Activated CD4-positive, alpha-beta T cell treated with anti-CD3 and anti-CD28 coated beads, Interleukin-2, amount 50 U/mL, for 4 hours (primary cell): ENCODE measurements at places on chromosomes 13 and 19.
A peak's percentile ranks its signal among the peaks of the same experiment; 100 is the strongest.

DNA sequence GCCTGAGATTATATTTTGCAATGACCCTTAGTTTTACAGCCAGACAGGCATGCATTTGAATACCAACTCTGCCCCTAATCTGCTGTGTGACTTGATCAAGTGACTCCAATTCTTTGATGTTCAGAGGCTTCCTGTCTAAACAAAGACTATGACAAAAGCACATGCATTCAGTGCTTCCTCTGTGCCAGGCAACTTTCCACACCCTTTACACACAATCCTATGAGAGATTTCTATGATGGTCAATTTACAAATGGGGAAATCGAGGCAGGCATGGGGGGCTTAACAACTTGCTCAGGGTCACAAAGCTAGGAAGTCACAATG is 3.7 kb upstream of the LYPD3 start:
- no peak for DNase-seq

DNA sequence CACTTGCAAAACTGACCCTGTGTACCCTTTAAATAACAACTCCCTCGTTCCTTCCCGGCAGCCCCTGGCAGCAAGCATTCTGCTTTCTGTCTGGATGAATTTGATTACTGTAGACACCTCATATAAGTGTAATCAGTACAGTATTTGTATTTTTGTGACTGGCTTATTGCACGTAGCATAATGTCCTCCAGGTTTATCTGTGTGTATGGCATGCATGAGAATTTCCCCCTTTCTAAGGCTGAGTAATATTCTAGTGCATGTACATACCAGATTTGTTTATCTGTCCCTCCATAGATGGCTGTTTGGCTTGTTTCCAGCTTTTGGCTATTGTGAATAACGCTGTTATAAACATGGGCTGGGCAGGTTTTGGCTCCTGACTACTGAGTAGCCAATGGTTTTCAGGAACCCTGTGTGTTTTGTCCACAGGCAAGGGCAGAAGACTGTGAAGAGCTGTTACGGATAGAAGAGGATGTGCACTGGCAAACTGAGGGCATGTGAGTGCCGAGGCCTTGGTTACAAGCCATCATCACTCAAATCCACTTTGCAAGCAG is 98.0 kb downstream of the ESD start:
- DNase-seq, result no peak

DNA sequence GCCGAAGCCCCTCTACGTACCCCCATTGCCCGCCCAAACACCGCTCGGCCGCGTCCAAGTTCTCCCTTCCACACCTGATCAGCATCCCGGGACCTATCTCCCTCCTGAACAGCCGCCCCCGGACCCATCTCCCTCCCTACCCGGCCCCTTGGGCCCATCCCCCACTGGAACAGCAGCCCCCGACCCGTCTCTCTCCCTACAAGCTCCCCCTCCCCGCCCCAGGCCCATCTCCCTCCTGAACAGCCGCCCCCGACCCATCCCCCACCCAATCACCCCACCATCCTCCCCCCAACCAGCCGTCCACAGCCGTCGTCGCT is 610 bp downstream of the ZSCAN1 start:
- no peak for DNase-seq

- DNase-seq, result no peak
Measured at GRCh38 chr13:109771926-109772325, 14.5 kb downstream of the IRS2 start.

DNA sequence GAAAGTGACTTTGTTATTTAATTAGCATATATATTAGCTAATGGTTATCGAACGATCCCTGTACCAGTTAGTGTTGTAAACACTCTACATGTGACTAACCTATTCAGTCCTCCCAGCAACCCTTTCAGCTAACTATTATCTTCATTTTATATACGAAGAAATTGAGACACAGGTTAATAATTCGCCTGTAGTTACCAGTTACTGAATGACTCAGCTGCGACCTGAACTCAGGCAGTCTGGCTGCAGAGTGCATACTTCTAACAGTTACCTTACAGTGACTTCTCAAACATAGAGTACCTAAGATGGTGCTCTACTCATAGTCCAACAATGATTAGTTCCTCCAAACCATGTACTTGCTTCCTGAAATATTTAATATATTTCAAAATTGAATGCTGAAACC is 117.7 kb downstream of the FNDC3A start:
- no peak for DNase-seq

DNA sequence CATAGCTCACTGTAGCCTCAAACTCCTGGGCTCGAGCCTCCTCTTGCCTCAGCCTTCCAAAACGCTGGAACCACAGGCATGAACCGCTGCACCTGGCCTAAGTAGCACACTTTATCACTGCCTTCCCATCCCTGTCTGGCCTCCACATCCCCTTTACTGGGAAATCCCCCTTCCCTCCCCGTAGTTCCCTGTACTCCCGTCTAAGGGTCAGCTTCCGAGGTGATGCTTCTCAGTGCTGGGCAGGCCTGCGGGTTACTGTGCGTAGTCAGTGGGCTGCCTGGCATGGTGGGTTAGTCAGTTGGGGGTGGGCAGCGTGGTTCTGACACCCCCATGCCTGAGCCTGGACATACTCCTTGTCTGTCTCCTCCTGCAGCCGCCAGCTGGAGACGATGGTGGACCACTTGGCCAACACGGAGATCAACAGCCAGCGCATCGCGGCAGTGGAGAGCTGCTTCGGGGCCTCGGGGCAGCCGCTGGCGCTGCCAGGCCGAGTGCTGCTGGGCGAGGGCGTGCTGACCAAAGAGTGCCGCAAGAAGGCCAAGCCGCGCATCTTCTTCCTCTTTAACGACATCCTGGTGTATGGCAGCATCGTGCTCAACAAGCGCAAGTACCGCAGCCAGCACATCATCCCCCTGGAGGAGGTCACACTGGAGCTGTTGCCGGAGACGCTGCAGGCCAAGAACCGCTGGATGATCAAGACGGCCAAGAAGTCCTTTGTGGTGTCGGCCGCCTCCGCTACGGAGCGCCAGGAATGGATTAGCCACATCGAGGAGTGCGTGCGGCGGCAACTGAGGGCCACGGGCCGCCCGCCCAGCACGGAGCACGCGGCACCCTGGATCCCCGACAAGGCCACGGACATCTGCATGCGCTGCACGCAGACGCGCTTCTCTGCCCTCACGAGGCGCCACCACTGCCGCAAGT is 8.4 kb downstream of the PLEKHF1 start:
- no peak for DNase-seq

GRCh38 chr13:21071015-21071414 is 9.6 kb upstream of the LATS2 start:
- no peak for DNase-seq

- no peak for DNase-seq
Measured at GRCh38 chr19:31723101-31723500, 373.9 kb upstream of the TSHZ3 start.

- no peak for DNase-seq
Measured at GRCh38 chr13:30338331-30338851, 31.0 kb upstream of the KATNAL1 start.

GRCh38 chr19:5025027-5025426 is 56.1 kb downstream of the KDM4B start:
- DNase-seq, result no peak

DNA sequence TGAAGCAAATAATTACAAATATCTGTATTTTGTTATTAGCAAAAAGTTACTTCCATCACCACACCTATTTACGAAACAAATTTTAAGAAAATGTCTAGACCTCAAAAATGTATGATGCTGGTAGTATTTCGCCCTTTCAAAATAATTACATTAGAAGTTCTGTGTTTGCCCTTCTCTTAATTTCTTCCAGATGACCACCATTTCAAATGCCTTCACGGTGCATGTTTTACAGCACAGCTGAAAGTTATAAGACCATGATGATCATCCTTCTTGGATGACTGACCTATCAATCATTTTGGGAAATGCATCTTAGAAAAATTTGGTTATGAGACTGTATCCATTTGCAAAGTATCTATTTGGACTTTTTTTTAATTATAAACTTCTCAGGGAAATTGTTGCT is 390.8 kb downstream of the SLITRK6 start:
- no peak for DNase-seq

- no peak for DNase-seq
Measured at GRCh38 chr13:65592731-65593130, 1637.4 kb downstream of the PCDH9 start.

DNA sequence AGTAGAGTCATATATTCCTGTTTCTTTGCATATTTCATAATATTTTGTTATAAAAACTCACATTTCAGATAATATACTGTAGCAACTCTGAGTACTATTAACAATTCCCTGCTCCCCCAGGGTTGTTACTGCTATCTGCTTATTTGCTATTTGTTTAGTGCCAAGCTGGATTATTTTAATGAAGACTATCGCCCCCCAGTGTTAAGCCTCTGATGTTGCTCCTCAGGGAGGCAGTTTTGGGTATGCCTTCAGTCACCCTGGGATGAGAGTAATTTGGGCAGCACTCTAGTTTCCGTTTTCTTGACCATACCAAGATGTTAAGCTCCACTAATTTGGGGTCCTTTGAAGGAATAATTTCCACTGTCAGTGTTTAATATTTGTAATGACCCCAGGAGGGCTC is 46.0 kb downstream of the MICU2 start:
- DNase-seq, result no peak

GRCh38 chr13:43333176-43333575 is 309.8 kb downstream of the DNAJC15 start:
- no peak for DNase-seq

DNA sequence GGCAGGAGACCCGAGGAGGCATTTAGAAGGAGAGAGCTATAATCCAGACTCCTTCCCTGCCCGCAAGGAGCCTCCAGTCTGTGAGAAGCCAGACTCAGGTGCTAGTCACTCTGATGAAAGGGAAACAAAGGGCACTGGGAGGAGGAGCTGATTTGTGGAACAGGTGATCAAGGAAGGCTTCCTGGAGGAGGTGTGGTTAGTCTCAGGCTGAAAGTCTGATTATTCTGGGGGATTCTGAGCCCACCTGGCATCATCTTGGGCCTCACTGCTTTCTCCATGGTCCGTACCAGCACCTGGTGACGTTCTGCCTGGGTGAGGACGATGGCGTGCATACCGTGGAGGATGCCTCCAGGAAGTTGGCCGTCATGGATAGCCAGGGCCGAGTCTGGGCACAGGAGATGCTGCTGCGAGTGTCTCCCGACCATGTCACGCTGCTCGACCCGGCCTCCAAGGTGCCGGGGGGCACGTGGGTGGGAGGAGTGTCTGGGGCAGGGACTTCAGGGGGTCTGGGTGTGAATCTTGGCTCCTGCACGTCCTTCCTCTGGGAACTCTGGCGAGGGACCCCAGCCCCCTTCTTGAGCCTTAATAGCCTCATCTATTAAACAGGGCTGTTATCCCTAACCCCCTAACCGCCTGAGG is 3.9 kb downstream of the EPS8L1 start:
- no peak for DNase-seq

DNA sequence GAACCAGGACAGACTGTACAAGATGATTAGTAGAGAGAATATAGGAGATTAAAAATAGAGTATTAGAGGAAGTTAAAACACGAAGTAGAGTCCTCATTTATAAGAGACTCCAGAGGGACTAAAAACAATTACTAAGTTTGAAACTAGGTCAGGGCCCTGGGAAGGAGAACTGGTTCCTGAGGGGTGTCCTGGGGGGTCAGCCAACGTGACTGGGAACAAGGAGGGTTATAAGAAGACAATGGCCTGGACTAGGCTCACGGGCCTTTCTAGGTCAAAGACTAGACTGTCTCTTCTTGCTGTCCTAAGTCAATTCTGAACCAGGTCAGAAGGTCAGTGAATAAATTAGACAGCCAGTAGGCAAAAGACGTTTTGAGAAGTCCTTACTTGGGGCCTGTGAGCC is 165.3 kb downstream of the IER2 start:
- no peak for DNase-seq

- DNase-seq, result no peak
Measured at GRCh38 chr19:6268382-6268771, 11.4 kb downstream of the MLLT1 start.

DNA sequence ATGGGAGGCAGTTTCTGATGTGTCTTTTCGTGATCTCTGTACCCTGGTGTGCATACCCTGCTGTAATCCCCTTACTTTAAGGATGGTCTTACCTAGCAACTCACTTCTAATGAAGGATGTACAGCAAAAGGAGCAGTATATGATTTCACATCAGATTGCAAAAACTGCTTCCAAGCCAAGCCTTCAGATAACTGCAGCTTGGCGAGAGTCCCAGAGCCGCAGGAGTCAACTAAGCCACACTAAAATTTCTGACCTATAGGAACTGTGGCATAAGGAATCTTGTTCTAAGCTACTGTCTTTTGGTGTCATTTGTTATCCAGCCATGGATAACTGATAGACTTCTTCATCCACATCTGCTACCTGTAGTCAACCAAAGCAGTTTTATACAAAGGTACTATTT is 496.7 kb downstream of the GPC6 start:
- no peak for DNase-seq

GRCh38 chr19:1756264-1756663 is 3.0 kb downstream of the ONECUT3 start:
- DNase-seq, result no peak

DNA sequence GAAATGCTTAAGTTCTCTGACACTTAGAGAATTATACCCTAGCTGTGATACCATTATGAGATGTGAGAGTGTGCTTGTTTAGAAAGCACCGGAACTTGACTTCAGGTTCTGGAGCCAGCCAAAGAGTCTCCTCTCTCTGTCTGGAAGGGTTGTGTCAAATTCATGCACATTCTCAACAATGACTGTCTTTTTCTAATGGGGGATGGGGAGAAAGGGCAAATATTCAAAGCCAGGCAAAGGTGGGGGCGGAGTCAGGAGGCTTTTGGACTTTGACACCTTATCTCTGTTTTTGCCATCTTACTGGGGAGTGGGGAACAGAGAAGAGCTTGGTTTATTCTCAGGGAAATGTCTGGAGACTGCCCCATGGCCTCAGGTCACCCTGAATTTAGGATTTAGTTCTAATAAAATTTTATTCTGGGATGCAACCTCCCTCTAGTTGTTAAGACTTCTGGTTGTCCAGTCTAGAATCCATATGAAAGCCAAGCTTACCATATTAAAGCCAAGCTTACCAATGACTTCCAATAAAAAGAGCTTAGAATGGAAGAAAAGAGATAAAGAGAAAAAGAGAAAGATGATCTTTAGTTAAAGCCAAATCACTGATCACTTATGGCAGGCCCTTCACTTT is 28.2 kb upstream of the KPNA3 start:
- DNase-seq, result no peak

GRCh38 chr19:49858088-49858985 is 7.4 kb downstream of the PTOV1 start:
- DNase-seq, result no peak

- DNase-seq, result peak; percentile 58
Measured at GRCh38 chr19:19627621-19628500, at the start of gene LPAR2. TSS of gene LPAR2 (minus strand) at chr19:19628220. CDS start at chr19:19627275, 945 bp downstream.

- no peak for DNase-seq
Measured at GRCh38 chr13:51481656-51482055, 28.8 kb upstream of the INTS6 start.

DNA sequence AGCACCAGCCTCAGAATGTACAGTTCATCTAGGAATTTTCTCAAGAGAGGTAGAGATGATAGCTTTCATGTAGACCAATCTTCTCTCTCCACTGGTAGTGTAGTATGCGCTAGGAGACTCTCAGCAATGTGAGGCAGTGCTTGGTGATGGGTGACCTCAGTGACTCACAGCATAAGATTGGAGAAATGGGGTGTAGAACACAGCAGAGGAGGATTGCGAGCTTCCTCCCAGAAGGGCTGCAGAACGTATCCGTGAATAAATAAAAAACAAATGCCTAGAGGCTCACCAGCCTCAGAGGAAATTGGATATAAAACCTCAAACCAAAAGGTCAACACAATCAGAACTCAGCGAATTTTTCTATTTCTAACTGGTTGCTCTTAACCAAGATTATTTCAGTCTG is 182.9 kb upstream of the RXFP2 start:
- no peak for DNase-seq

- DNase-seq, result no peak
Measured at GRCh38 chr19:51551673-51552432, 19.2 kb upstream of the ZNF175 start.

- DNase-seq, result no peak
Measured at GRCh38 chr19:36638862-36639510, 27.7 kb downstream of the ZNF461 start.
